ENCODE measurements at places on chromosomes 2 and 18.

DNA sequence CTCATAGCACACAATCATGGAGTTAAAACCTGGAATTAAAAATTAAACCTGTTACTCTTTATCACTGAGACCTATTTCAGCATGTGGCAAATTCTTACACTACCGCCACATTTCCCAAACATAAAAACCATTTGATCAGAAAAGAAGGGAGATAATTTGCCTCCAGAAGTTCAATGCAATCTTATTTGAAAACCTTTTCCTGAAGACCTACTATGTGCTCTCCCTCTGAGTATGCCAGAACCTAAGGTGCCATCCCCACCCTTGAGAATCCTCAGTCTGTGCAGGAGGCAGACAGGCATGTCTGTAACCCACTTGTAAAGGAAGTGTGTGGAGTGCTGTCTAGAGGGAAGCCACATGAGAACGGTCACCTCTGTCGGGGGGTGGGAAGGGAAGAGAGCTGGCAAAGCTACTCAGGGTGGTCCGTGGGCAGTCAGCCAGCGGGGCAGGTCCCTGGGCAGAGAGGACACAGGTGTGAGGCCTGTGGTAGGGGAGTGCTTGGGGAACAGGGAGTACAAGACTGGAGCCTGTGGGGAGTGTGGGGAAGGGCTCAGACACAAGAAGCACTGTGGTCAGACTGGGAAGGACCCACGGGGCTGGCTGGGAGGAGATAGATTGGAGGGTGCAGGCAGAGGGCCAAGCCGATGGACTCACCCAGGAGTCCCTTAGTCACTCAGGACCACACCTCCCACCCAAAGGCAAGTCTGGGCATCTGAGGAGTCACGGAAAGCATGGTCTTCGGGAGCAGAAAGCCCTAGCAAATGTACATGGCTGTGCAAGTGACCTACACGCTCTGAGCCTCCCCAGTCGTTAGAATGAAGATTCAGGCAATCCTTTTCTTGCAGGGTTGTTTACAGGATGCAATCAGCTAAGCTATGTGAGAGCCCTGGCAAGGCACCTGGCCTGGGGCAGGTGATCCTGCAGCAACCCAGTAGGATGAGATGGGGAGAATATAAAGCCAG is 22.8 kb downstream of the CRACDL start:
- no peak for DNase-seq

DNA sequence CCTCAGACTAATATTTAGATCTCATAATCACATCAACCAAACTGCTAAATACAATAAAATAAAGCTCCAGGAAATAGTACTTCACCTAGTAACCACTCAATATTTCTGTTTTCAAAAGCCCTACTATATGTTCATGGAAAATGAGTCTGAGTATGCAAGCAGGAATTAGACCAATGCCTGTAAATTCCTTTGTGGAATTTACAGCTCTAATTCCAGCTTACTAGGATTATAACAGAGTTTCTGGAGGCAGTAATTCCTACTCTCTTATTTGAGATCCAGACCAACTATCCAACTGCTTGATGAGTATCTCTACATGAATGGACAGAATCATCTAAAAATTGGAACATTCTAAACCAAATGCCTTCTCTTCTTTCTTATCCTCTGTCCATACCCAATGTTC is 11.6 kb downstream of the CDKL4 start:
- no peak for DNase-seq

- DNase-seq = no peak
Measured at GRCh38 chr2:48954935-48955334, 199.4 kb downstream of the FSHR start.

DNA sequence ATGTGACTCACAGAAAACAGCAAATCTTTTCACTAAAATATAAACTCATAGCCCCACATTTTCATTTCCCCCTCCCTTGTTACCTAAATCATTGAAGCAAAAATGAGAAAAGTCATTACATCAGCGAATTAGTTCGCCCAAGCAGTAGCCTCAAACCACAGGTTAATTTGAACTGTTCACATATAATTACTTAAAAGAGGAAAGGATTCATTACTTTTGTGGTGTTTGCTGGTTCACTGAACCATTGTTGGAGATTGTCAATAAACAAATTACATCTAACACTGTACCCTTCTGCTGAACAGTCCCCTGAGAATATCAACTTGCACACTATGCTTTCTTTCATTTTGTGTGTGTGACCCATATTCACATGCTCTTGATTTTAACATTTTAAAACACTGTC is 238.7 kb downstream of the ERBB4 start:
- DNase-seq = no peak

GRCh38 chr2:121355488-121355887 is 70.5 kb upstream of the TFCP2L1 start:
- DNase-seq = no peak

DNA sequence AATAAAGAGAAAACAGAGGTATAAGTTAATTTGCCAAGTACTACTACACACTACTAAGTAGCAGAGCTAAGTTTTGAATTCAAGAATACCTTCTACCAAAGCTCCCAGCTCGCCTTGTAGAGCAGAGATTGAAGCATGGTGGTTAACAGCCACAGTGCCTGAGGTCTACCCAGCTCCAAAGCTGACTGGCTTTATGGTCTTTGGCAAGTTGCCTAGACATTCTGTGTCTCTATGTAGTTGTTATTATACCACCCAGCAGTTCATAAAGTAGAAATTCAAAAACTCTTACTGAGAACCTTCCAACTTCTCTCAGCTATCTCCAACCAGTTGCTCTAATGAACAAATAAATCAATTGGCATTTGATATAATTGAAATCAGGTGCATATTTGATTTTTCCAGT is 87.8 kb downstream of the PDE11A start:
- DNase-seq = no peak

DNA sequence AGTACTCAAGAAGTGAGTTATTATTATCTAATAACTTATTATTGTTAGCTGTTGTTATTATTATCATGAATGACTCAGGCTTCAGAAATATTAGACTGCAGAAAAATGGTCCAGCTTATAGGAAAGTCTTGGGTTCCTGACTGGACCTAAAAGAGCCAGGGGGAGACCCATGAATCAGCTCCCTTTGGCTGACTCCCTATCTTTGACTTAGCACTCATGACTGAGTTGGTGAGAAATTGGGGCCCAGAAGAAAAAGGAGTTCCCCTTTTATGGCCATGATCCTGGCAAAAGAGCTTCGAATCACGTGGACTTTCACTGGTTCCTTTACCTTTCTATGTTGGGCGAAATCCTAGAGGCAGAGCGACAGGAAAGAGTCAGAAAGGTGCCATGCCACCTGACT is 145.8 kb downstream of the MYO3B start:
- no peak for DNase-seq

GRCh38 chr2:5751873-5752482 is 59.8 kb downstream of the SOX11 start:
- no peak for DNase-seq

DNA sequence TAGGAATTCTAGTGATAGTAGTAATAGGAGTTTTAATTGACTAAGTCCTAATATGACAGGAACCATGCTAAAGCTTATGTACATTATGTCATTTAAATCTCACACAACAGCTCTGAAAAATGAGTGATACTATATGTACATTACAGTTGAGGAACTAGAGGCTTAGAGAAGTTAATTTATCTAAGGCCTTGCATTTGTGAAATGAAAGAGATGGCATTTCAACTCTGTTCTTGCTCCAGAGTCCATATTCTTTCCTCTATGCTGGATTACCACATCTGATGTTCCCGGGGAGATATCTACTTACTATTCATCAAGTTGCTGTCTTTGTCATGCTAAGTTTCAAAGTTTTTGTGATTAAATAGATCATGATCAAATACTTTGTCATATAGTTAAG is 5.7 kb downstream of the AGPS start:
- DNase-seq = no peak

DNA sequence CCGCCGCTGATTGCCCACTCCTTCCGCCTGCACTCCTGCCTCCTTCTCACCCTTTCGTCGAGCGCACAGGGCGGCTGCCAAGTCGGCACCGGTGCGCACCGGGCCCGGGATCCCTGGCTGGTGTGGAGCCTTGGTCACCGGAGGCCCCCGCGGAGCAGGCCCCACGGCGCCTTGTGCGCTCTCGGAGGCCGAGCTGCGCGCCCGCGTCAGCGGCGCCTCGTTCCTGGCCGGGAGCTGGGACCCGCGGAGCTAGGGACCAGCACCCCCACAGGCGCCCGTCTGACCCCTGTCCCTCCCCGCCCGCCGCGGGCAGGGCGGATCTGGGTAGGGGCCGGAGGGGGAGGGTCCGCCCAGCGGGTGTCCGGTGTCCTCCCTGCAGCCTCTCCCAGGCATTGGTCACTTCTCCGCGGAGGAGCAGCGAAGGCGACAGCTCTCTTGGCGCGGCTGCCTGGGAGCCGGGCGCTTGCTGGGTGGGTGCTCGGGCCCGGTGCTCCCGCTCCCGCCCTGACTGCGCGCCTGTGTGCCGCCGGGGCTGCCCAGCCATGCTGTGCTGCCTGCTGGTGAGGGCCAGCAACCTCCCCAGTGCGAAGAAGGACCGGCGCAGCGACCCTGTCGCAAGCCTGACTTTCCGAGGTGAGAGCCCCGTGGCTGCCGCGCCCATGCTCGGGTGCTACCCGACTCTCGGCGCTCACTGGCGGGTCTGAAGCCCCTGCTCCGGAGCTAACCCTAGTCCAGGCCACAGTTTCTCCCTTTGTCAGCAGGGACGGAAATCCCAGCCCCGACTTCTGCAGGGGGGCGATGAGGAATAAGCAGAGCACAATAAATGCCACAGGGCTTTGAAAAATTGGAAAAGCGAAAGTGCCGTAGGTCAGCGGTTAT is 13.2 kb downstream of the DYSF start:
- no peak for DNase-seq

DNA sequence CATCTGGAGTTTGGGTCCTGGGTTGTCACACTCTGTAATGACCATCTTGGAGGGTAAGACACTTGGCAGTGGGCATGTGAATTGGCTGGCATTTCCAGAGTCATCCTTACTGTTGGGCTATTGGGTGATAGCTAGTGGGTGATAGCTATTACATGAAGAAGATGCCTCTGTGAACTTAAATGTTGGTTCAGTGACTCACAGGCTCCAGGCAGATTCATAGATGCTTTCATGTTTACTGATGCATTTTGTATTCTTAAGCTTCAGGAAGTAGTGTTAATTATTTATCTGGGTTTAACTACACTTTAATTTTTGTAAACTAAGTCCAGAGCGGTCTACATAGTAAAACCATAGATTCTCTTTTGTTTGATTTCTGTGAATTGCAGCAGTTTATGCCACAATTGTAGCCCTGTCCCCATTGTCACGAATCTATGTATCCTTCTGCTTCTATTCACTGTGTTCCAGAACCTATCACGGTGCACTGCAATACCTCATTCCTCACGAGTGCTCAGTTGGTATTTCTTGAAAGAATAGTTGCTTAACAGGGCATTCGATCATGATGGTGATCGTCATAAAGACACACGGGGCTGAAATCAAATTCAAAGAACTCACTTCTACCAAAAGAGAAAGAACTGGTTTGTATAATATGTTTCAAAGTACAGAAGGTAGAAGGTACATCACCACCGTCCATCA is 79.7 kb downstream of the GBX2 start:
- DNase-seq = no peak

- DNase-seq = no peak
Measured at GRCh38 chr2:159154366-159154765, 132.1 kb downstream of the WDSUB1 start.

DNA sequence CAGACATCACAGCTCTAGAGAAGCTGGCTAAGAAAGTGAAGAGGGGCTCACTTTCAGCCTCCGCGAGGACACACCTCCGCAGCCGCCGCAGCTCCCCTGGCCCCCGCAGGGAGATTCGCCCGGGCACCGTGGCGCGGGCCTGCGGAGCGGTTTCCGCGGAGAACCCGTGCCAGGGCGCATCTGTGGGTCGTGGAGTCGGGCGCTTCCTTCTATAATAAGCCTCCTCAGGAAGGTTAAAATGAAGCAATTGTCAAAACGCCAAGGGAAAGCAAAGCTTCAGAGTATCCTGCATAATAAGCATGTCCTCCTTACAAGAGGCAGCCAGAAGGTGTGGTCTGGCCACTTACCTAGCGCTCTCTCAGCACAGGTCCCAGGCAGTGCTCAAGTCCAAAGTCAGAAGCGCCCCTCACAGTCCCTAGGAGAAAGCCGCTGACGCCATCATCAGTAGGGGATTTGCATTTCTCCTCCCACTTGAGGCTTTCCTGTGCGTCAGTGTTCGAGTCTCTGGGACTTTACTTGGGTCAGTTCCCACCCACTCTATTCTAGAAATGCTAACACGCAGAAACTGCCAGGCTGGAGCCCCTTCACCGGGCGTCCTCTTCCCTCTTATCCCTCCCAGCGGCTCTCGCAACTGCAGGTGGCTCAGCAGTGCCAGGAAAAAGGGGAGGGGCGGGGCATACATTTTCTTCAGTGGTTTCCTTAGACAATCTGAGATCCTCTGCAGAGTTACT is at the start of gene STAT4:
TSS of gene STAT4 (minus strand) at position 395 of the 731 bp plus-strand sequence. CDS start 2,791 bp downstream, outside the sequence.
- DNase-seq = no peak

GRCh38 chr2:151287513-151288250 is 1.8 kb downstream of the NMI start:
- no peak for DNase-seq

- DNase-seq = no peak
Measured at GRCh38 chr18:1658908-1659566, 754.4 kb downstream of the ADCYAP1 start.

GRCh38 chr18:58125183-58125582 is 81.2 kb downstream of the NEDD4L start:
- DNase-seq = no peak

DNA sequence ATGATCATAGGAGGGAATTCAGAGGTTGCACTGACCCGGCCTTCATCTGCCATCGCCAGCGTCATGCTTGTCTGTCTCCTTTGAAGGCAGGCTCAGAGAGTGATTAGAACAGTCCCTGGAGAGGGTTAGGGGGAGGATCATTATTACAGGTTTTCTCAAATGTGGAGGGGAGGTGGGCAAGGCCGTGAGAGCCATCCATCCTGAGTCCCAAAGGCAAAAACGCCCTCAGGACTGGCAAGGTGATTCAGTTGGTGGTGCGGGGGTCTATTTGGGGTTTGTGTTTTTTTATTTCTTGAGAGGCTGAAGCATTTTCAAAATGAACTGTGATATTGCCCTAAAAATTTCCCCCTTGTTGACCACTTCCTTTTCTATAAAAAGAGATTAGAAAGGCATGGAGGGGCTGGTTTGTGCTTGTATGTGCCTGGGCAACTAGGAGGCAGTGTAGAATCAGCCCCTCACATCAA is 39.3 kb upstream of the GYPC start:
- no peak for DNase-seq

GRCh38 chr2:122108186-122108585 is 352.7 kb downstream of the TSN start:
- DNase-seq = no peak

DNA sequence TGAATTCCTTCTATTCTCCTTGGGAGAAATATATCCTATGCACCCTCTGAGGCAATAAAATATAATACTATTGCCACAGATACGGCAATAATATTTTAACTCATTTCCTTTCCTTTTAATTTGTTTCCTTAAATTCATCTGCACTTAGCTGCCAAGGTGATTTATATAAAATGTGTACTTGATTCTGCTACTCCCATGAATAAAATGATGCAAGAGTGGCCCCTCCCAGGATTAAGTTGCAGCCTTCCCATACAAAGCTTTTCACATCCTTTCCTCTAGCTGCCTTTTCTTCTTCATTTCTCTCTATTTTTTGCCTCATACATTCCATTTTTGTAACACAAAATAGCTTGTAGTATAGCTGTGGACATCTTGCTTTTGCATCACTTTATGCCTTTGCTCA is 464.1 kb upstream of the ZEB2 start:
- no peak for DNase-seq

GRCh38 chr2:41027095-41027494 is 575.2 kb upstream of the SLC8A1 start:
- DNase-seq = no peak

- DNase-seq = no peak
Measured at GRCh38 chr2:11795590-11795989, 49.2 kb downstream of the LPIN1 start.
